Fibroblast of skin of back (primary cell): ENCODE measurements at places on chromosomes 12 and 14.
A peak's percentile ranks its signal among the peaks of the same experiment; 100 is the strongest.

DNA sequence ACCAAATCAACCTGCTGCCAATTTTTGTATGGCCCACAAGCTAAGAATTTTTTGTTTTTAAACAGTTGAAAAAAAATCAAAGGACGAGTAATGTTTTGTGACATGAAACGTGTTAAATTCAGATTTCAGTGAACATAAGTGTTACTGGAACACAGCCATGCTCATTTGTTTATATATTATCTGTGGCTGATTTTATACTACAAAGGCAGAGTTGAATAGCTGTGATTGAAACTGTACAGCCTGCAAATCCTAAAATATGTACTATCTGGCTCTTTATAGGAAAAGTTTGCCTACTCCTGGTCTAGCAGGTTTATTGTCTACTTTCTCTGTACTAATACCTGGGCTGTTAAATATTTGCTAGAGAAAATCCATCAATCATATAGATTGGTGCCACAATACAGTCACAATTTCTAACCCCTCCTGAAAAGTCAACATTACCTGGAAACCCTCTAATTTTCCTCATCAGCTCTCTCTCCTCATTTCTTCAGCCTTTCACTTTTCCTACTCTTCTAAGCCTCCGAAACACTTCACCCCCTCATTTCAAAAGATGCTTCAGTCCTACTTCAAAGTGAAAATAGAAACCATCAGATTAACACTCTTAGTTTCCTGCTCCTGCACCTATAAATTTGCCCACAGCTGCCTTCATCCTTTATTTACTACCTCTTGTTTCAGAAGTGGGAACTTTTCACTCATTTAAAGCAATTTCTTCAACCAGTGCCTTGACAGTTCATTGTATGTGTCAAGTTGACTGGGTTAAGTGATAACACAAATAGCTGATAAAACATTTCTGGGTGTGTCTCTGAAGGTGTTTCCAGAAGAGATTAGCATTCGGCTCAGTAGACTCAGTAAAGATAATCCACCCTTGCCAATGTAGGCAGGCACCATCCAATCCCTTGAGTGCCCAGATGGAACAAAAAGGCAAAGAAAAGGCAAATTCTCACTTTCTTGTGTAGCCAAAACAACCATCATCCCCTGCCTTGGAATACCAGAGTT lies 18.0 kb upstream of the C2CD5 start:
- DNase-seq = no peak

DNA sequence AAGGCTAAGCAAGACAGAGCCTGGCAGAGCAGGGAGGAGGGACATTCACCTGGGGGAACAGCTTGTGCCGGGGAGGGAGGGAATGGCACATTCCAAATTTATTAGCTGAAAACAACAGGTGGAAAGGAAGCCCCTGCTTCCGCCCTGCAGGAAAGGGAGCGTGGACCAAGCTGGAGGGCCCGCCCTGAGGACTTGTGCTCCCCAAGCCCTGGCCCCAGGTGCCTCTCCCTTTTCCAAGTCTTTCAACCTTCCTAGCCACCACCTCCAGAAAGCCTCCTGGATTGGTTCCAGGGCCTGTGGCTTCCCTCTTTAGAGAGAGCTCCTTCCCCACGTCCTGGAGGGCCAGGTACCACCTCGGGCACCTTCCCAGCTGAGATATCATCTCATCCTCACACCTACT lies 2.7 kb downstream of the DEGS2 start:
- no peak for DNase-seq

- DNase-seq = no peak
Observed at GRCh38 chr12:120618954-120619615, 21.3 kb upstream of the CABP1 start.

DNA sequence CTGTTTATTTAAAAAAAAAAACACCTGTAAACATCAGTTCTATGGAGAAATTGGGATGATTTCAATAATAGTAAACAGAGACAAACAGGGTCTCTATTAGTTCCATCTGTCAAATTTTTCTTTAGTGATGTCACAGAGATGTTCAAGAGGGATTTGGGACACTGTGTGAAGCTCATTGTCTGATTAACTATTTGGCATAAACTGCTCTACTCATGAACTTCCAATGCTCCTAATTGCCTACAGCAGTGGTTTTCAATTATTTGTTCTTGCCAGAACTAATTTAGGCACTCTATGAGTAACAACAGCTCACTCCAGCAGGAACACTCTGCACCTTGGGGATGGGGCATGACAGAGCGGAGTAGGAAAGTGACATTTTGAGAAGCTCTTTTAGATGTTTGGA lies 250.1 kb upstream of the PRKD1 start:
- no peak for DNase-seq

- no peak for DNase-seq
Observed at GRCh38 chr14:101815994-101816393, 54.5 kb downstream of the PPP2R5C start.

DNA sequence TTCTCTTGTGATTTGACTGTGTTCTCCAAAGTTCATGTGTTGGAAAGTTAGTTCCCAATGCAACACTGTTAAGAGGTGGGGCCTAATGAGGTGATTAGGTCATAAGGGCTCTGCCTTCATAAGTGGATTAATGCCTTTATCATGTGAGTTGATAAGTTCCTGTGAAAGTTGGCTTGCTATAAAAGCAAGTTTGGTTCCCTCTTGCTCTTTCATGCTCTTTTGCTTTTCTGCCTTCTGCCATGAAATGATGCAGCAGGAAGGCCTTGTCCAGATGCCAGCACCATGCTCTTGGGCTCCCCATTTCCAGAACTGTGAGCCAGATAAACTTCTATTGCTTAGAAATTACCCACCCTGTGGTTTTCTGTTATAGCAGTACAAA lies 41.9 kb downstream of the SLC16A7 start:
- no peak for DNase-seq

DNA sequence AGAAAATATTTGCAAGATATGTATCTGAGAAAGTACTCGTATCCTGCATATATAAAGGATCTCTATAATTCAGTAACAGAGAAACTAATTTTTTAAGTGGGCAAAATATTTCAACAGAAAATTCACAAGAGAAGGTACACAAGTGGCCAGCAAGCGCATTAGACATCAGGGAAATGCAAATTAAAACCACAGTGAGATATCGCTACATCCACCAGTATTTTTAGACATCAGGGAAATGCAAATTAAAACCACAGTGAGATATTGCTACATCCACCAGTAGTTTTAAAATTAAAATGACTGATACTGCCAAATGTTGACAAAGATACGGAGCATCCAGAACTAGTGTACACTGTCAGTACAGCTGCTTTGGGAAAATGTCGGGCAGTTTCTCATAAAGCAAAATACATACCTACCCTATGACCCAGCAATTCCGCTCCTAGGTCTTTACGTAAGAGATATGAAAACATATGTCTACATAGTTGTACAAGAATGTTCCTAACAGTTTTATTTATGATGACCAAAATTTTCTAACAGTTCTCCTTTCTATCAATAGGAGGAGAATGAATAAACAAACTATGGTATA lies 2.8 kb upstream of the KCNK13 start:
- peak; percentile 13 for DNase-seq

- DNase-seq = no peak
Observed at GRCh38 chr14:84006643-84007155, 1523.2 kb upstream of the FLRT2 start.

GRCh38 chr14:64149921-64150320 lies 144.2 kb downstream of the ESR2 start:
- DNase-seq = no peak

- no peak for DNase-seq
Observed at GRCh38 chr12:127194176-127194575, 1072.8 kb upstream of the TMEM132C start.

- DNase-seq = peak; percentile 58
Observed at GRCh38 chr12:57983146-57983857, 41.9 kb downstream of the ATP23 start.

DNA sequence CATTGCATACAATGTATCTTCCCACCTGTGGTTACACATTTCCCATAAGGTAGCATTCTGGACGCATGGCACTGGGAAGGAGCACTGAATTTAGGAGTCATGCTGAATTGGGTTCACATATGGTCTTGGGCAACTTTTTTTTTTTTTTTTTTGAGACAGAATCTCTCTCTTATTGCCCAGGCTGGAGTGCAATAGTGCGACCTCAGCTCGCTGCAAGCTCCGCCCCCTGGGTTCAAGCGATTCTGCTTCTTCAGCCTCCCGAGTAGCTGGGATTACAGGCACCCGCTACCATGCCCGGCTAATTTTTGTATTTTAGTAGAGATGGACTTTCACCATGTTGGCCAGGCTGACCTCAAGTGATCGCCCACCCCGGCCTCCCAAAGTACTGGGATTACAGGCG lies 13.3 kb downstream of the DIP2B start:
- no peak for DNase-seq

DNA sequence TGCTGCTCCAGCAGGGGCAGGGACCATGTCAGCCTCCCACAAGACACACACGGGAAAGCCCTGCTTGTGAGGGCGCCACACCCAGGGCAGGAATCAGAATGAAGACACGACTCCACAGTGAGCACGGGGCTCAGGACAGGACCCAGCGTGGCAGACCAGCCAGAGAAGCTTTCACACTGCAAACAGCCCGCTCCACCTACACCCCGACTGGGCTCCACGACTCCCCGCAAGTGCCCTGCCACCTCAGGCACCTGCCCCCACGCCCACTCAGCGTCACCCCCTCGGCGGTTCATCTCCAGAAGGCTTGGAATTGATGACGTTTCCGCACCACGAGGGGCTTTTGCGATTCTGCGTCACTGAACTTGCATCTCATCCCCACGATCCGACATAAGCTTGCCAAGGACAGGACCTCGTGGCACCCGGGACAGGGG lies 91.1 kb downstream of the FBXL14 start:
- DNase-seq = no peak

- no peak for DNase-seq
Observed at GRCh38 chr12:87812030-87812429, 217.2 kb downstream of the C12orf50 start.

DNA sequence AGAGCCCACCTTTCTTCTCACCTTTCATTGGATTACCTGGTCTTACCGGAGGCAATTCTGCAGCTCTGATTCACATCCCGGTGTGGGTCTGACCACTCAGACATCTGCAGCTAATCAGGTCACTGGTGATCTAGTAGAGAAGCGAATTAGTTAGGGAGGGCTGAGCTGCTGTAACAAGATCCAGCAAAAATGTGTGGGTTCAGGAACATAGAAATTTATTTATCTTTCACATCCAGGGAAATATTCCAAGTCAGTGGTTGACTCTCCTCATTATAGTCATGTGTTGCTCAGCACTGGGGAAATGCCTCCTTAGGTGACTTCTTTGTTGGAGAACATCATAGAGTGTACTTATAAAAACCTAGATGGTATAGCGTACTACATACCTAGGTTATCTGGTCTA lies 218.7 kb upstream of the PELI2 start:
- no peak for DNase-seq

GRCh38 chr12:19074700-19075099 lies 54.8 kb upstream of the PLEKHA5 start:
- no peak for DNase-seq

GRCh38 chr14:68291820-68292219 lies 472.2 kb downstream of the RAD51B start:
- no peak for DNase-seq

DNA sequence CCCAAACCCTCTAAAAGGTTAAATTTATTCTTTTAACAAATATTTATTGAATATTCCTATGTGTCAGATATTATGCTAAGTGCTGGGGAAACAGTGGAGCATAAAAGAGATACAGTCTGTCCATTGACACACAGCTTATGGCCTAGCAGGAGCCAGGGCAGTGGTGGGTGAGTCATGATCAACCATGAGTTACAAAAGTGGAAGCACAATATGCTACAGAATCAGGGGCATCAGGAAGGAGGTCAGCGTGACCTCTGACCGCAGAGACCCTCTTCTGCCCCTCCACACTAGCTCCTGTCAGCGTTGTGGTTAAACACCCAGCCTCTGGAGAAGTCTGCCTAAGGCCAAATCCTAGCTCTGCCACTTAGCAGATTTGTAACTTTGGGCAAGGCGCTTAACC lies 4.7 kb upstream of the PPP1R1A start:
- DNase-seq = no peak

- DNase-seq = no peak
Observed at GRCh38 chr12:86852451-86852850, 596.3 kb upstream of the MGAT4C start.

DNA sequence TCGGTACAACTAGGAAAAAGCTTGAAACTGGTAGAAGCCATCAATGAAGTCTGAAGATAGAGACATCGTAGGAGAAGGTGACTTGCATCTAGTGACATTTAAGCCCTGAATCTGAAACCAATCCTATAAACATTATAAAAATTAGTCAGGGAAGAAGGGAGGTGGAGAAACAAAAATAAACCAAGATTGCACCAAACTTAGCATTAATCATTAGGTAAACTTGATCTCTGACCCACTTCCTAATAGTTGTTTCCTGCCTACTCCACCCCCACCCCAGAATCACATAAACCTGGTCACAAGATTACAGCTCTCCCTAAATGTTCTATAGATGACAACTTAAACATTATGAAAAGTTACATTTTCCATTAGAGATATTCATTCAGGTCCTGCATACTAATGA lies 40.4 kb downstream of the TSPAN19 start:
- DNase-seq = no peak

- peak; percentile 7 for DNase-seq
Observed at GRCh38 chr12:8996682-8997405, 7.5 kb downstream of the KLRG1 start.

- DNase-seq = no peak
Observed at GRCh38 chr12:52514471-52515318, 5.5 kb downstream of the KRT5 start.
